GM18507 (cell line): ENCODE measurements at places on chromosomes 7 and 10.

- DNase-seq, result no peak
Measured at GRCh38 chr7:24882989-24883621, 96.9 kb downstream of the OSBPL3 start.

DNA sequence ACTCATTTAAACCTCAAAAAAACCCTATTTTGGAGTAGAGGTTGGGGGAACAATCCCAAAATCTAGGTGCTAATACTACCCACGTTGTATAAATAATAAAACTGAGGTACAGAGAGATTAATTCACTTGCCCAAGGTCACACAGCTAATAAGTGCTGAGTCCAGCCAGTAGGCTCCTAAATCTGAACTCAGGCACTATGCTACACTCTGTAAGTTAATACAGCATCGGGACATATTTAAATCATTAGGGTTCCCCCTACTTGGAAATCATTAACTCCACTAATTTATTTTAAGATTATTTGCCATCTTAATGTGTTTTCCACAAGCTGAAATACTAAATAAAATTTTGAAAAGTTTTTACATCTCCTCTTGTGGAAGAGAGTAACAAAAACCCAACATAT is 24.2 kb downstream of the PIP4K2A start:
- no peak for DNase-seq

DNA sequence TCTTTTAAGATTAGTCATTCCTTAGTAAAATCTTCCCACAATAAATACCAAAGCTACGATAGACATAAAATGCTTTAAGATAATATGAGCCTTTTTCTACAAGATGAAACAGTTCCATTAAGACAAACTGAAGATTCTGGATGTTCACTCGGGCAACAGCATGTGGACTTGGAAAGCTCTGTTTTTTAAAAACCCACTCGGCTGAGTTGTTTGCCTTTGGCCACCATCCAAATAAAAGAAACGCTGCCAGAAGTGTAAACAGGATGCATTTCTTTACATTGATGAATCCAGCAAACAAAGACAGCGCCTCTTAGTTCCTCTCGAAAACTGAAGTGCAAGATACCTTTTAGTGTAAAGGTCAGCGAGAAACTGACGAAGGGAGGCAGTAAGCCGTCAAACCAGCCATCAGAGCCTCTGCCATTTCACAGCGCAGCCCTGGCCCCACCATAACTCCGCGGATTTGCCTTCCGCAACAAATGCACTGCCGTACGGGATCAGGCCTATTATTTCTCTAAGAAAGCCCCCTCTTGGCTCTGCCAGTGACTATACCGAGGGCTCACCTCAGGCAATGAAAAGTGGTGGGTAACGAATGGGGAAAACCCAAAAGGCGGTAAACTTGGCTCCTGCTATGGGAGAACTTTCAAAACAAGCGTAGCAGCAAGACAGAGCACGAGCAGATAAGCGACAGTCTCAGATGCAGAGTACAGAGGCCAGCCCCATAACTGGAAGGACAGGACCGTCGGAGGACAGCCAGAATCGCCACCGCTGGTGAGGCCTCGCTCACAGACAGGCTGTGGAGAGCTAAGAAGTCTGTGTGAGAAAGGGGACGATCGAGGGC is 41.4 kb downstream of the GNA12 start:
- DNase-seq, result no peak

DNA sequence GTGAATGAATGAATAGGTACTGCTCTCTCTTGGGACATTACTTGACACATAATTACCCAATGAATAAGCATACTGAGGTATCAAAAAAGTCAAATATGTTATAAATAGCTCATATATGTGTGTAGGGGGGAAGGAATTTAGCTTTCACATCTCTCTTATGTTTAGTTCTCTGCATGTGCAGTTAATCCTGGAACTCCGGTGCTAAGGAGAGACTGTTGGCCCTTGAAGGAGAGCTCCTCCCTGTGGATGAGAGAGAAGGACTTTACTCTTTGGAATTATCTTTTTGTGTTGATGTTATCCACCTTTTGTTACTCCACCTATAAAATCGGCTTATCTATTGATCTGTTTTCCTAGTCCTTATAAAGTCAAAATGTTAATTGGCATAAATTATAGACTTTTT is 1.2 kb downstream of the CFTR start:
- no peak for DNase-seq

DNA sequence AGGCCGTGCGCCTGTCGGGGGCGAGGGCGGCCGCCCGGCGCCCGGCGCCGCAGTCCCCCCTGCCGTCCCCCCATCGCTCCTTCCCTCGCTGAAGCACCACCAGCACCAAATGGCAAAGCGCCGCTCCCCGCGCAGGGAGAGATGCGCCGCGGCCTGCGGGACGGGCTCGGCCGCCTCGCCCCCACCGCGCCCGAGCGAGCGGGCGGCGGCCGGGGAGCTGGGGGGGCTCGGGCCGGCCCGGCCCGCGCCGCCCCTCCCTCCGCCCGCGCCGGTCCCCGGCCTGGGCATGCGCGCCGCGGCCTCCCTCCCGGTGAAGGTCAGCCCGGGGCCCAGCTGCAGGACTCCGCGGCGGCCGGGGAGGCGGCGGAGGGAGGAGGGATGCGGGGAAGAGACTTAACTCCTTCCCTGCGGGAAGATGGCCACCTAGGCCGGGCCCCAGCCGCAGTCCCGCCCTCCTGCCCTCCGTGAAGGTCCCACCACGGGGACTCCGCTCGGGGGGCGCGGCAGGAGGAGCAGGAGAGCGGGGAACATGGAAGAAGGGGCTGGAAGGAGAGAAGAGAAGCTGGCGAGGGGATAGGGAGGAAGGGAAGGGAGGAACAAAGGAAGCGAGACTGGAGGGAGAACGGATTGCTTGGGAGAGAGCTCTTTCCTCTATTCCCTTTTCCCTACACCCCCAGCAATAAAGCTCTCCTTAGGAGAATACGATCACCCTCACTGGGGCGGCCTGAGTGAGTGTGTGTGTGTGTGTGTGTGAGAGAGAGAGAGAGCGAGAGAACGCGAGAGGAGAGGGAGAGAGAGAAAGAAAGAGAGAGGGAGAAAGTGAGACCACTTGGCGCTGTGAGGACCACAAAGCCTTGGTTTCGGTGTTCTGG is 3.4 kb upstream of the SMARCD3 start:
- no peak for DNase-seq
